Activated naive CD4-positive, alpha-beta T cell treated with Interleukin-2 at 50 U/mL for 16 hours (primary cell): ENCODE measurements at places on chromosomes 3 and 15.

- DNase-seq, result no peak
Observed at GRCh38 chr15:77810130-77810571, 177.4 kb upstream of the LINGO1 start.

DNA sequence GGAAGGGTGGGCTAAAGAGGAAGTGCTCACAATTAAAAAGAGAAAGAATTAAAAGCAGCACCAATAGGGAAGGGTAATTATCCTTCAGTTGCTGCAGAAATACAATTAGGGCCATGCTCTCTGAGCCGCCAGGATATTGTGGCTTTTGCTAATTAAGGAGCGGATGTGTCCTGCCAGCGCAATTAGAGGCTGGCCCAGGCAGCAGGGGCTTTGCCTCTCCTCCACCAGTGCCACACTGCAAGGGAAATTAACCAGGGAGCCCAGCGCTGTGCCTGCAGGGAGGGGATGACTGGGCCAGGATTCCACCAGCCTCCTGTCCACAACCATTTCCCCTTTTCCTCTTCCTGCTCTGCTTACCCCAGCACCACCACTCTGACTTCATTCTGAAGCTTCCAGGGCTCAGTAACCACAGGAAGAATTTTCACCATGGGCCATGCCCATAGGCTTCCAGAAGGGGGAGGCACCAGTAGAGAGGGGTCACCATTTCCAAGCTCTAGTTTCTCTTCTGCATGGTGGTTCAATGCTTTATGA is 10.4 kb upstream of the AEN start:
- no peak for DNase-seq

GRCh38 chr15:98651036-98651481 is 2.7 kb downstream of the IGF1R start:
- peak; percentile 9 for DNase-seq

- no peak for DNase-seq
Observed at GRCh38 chr3:102089904-102090720, 240.8 kb downstream of the NFKBIZ start.

DNA sequence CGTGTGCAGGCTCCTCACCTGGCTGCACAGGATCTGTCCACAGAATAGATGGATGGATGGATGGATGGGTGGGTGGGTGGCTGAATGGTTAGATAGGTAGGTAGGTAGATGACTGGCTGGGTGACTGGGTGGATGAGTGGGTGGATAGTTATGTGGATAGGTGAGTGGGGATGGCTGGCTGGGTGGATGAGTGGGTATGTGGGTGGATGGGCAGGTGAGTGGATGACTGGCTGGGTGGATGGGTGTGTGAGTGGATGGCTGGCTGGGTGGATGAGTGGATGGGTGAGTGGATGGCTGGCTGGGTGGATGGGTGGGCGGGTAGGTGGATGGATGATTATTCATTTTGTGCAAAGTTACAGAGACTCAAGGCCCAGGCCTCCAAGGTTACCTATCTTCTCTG is 172.9 kb upstream of the CTDSPL start:
- DNase-seq, result no peak

GRCh38 chr3:52798978-52799476 is 4.4 kb downstream of the ITIH3 start:
- no peak for DNase-seq

- no peak for DNase-seq
Observed at GRCh38 chr15:94917068-94917467, 685.7 kb downstream of the MCTP2 start.

- DNase-seq, result no peak
Observed at GRCh38 chr3:30549600-30549999, 56.8 kb upstream of the TGFBR2 start.

GRCh38 chr3:31880482-31881078 is 100.5 kb downstream of the OSBPL10 start:
- DNase-seq, result no peak

DNA sequence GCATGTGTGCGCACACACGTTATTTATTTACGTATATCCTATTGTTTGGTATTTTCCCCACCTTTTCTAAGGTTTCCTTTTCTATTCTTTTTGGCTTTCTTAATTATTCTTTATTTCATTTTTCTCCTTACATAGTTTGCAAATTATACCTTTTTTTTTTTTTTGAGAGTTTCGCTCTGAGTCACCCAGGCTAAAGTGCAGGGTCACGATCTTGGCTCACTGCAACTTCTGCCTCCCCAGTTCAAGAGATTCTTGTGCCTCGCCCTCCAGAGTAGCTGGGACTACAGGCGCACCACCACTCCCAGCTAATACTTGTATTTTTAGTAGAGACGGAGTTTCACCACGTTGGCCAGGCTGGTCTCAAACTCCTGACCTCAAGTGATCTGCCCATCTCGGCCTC is 20.0 kb upstream of the CILP start:
- no peak for DNase-seq

GRCh38 chr3:48765376-48765775 is 48.4 kb upstream of the IP6K2 start:
- no peak for DNase-seq

DNA sequence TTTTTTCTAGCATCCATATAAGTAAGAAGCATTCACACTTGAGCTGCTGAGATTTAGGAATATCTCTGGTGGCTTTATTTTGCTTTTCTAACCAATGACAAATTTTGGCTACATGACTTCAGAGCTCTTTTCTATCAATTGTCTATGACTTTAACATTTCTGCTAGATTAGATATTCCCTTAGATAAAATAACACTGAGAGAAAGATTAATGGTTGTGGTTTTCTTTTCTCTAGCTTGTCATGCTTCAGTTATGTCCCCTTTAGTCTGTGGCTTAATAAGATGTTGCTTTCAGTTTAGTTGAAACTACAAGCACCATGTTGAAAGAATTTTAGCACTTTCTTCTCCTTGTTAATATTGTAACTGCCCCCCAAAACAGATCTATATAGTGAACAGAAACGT is 665.6 kb upstream of the CCDC54 start:
- no peak for DNase-seq

GRCh38 chr3:141170678-141171295 is 60.8 kb upstream of the PXYLP1 start:
- no peak for DNase-seq

GRCh38 chr3:11010426-11011165 is 18.0 kb downstream of the SLC6A1 start:
- DNase-seq, result no peak

GRCh38 chr3:53709256-53709655 is 137.0 kb downstream of the CHDH start:
- no peak for DNase-seq

DNA sequence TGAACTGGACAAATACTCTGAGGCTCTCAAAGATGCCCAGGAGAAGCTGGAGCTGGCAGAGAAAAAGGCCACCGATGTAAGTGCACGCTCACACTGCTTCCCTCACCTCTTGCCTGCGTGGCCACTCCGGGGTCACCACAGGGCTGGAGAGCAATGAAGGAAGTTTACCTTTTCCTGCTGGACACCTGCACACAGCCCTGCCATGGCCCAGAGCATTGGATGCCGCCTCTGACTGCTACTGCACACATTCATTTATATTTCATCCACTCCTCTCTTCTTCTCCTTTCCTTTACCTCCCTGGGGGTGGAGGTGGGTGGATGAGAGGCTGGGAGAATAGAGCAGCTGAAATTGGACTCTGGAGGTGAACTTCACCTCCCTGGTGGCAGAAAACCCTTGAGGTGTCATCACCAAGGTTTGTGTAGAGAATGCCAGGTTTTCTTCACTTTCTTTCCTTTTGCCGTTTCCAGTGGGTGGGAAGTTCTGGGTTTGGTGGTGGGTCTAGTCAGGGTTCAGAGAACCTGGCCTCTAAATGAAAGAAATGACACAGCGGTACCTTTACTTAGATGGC is 1.6 kb downstream of the TPM1 start:
- no peak for DNase-seq

DNA sequence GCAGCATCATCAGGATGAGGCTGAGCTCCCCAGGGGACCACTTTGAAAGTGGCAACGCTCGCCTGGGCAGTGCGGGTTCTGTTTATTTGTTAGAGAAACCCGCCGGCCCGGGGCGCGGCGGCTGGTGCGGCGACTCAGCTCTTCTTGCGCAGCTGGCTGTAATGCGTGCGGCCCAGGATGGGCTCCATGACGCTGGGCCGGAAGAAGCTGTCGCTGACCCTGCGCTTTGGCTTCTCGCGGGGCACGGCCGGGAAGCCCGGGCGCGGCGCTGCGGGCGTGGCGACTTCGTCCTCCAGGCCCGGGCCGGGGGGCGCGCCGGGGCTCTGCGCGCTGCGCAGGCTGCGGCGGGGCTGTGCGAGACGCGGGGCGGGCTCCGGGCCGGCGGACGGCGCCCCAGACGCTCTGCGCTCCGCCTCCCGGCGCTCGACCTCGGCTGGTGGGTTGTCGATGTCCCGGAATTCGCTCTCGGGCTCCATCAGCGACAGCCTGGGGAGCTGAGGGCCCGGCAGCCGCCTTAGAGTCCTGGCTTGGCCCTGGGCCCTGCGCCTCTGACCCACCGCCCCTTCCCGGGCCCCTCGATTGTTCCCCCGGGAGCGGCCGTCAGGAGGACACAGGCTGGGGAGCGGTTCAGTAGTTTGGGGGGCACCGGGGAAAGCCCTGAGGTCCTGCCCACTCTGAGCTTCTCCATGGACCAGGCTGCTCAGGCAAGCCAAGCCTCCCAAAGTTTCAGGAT is 10.3 kb upstream of the KIF7 start:
- DNase-seq, result no peak

GRCh38 chr15:100920516-100921135 is 1.5 kb downstream of the LRRK1 start:
- DNase-seq, result no peak

DNA sequence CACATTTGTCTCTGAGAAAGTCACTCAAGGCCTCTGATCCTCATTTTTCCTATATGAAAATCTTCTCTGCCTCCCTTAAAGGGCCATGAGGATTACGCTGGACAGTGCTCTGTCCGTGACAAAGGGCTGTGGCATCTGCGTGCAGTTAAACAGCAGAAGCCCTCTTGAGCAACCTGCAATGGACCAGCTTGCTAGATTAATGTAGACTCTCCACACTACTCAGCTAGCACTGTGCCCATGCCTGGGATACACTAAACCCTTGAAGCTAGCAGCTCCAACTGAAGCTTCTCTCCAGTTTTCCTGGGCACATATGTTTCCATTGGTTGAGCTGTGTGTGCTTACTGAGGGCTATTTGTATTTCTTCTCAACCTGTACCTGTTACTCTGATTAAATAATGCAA is 303.8 kb downstream of the RPLP1 start:
- DNase-seq, result no peak

GRCh38 chr3:15647611-15648167 is 46.1 kb downstream of the BTD start:
- DNase-seq, result peak; percentile 49

GRCh38 chr3:130828948-130829947 is 64.6 kb upstream of the ATP2C1 start:
- DNase-seq, result no peak

DNA sequence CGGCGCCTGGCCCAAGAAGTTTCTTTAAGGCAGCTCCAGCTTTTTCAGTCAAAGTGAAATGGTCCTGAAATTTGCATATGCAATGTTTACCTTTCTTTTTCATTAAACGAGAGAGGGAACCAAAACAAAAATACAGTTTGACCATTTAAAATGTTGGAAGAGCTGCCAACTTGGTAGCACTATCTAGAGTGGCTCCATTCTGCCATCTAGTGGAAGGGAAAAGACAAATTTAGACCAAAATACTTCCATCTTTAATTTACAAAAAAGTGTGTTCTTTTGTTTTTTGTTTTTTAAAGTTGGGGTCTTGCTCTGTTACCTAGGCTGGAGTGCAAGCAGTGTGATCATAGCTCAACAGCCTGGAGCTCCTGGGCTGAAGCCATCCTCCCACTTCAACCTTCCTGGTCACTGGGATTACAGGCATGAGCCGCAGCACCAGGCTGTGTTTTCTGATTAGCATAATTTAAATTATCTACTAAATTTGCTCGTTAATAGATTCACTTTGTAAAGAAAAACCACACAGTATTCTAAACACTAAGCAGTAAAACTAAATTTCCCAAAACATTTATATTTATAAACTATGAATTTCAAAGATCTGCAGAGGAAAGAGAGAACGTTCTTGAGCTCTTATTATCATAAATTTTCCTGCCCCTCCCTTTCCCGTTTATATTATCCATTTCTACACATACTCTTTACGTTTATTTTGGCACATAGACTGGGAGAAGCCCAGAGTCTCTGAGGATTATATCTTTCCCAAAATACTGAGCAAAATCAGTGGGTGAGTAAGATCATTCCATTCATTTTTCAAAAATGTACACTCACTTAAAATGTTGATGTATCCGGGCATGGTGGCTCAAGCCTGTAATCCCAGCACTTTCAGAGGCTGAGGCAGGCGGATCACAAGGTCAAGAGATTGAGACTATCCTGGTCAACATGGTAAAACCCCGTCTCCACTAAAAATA is 15.4 kb upstream of the RFC4 start:
- DNase-seq, result no peak

DNA sequence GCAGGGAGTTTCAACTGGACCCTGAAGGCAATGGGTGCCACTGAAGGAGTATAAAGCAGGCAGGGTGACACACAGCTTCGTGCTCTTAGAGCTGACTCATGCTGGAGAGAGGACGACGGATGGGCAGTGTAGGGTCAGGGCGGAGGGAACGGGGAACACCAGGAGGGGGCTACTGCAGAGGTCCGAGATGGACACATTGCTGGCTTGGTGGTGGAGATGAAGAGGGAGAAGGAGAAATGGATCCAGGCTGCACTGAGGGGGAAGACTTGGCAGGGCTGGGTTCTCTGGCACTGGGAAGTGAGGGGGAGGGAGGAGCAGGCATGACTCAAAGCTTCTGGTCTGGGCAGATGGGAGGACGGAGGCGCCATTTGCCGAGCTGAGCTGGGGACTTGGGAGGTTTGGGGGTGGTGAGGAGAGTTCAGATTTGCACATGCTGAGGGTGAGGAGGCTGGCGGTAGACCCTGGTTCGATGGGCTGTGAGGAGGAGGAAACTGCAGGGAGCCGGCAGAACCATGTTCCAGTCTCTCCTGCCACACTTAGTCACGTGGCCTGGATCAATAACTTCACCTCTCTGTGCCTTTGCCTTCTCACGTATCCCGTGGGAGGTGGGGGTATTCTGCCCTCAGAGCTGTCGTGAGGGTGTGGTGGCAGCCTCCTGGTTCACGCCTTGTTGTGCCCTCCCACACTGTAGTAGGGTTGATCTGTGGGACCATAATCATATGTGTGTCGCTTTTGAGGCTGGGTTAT is 4.6 kb upstream of the KCTD6 start:
- no peak for DNase-seq
